IPS-NIHi11 (cell line): ENCODE measurements at places on chromosomes 11 and 22.

DNA sequence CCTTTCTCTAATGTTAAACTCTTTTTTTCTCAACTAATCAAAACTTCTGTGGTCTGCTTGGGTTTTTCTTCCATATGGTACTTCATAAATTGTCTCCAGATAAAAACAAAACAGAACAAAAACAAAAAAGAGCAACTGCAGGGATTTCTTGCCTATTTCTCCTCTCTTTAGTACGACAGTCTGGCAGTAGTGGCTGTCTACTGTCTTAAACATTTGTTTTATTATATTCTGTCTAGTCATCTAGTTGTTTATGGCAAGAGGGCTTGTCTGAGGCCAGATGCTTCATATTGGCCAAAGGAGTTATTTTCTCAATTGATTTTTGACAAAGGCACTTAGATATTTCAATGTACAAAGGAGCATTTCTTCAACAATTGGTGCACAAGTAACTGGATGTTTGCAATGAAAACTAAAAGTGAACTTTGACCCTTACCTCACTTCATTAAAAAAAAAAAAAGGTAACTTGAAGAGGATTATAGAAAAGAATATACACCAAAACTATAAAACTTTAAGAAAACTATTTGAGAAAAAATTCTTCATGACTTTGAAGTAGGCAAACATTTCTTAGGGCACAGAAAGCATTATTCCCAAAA, 404.2 kb downstream of the LUZP2 start:
- no peak for DNase-seq

DNA sequence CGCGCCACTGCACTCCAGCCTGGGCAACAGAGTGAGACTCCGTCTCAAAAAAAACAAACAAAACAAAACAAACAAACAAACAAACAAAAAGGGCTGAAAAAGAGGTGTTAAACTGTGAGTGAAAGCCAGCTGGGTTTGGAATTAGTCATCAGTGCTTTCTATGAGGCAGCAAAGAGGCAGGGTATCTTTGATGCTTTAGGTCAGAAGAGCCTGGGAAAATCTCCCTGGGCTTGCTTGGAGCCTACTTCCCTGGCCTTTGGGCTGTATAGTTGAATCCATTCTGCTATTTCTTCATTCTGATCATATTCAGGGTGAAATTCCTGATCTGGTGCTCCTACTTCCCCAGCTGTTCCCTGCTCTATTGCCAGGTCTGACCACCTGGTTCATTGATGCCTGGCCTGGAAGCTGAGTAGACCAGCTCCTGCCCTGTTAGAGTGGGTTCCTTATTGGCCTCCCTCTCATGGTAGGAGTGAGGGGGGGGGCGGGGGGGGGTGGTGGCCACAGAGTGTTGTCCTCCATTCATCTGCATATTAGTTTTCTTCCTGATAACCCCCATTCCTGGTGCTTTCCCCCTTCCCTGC, 65.6 kb downstream of the INSC start:
- no peak for DNase-seq

GRCh38 chr22:49979587-49980264, 19.2 kb downstream of the PIM3 start:
- peak; percentile 56 for DNase-seq

GRCh38 chr22:43571181-43571580, 159.4 kb downstream of the MPPED1 start:
- no peak for DNase-seq

- no peak for DNase-seq
These were observed 23.6 kb downstream of the NECTIN1 start for GRCh38 chr11:119705362-119705761.

DNA sequence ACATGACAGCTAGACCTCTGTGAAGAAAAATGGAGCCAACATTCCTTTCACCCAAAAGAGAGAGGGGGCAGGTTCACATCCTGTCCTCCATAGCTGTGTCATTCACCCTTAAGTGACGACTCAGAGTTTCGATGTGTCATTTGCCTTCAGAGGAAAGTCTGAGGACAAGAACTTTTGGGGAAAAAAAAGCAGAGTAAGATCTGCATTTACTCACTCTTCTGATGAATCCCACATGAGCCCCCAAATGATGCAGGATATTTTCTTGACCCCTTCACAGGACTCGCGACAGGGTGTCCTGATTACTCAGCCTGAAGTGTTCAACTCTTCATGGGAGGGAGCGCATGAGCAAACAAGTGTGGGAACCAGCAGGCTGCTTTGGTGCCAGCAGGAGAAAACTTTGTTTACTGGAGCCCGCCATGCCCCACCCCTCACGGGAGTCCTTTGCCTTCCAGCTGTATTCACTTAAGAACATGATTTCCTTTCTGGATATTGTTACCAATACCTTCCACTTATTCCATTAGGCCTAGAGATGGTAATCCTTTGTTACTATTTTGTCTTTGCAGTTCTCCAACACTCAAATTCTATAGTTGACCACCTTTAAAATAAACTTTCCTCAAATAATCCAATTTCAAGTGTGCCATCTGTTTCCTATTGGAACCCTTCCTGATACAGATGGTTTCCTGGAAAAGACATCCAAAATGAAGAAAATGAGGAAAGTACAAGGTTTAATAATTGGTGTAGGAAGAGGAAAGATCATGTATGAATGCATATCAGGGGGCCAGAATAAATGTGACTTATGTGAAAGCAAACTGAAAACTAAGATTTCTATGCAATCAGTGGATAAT, 729.8 kb downstream of the FAM181B start:
- no peak for DNase-seq

DNA sequence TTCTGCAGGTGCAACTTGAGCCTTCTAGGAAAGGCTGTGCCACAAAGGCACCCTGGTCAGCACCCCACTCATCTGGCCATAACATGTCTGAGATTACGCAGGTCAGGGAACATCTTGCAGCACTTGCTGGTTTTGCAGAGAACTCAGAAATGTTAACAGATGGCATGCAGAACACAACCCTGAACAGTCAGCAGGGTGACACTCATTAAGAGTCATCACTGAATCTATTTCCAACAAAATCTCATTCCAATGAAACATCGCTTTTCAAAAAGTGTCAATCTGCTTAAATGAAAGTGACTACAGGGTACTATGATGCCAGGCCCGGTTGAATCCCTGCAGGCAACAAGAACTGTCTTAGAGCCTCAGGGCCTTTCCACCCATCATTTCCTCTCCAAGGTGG, 369.8 kb upstream of the CCDC90B start:
- DNase-seq, result no peak

DNA sequence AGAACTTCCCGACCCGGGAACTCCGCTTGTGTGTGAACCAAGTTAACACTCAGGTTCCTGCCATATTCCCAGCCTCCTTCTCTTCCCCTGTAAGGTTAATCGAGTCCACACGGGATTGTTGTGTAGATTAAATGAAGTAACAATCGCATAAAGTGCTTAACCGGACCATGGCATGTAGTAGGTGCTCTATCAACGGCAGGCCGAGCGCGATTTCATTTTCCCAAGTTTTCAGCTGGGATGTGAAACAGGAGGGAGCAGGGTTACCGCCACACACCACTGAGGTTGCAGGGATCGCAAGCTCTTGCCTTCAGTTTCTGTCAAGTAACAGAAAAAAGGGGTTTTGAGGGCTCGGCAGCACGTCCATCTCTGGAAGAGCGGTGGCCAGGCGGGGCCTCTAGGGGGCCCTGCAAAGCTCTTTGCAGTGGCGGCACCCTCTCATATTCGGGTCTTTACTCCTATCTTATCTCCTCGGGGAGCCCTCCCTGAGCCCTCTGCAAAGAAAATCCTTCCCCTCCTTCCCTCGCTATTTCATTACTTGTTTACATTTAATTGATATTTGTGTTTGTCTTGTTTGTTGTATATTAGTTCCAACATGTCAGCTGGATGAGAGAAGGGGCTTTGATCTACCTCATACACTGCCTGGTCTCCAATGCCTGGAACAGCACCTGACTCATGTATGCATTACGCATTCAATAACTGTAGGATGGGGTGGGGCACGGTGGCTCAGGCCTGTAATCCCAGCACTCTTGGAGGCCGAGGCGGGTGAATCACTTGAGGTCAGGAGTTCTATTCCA, 816 bp upstream of the PLEKHA7 start:
- DNase-seq, result peak; percentile 78

GRCh38 chr11:113329725-113330124, 15.3 kb downstream of the TTC12 start:
- DNase-seq, result no peak

- DNase-seq, result no peak
These were observed 20.2 kb downstream of the MPPED1 start for GRCh38 chr22:43431808-43432554.

DNA sequence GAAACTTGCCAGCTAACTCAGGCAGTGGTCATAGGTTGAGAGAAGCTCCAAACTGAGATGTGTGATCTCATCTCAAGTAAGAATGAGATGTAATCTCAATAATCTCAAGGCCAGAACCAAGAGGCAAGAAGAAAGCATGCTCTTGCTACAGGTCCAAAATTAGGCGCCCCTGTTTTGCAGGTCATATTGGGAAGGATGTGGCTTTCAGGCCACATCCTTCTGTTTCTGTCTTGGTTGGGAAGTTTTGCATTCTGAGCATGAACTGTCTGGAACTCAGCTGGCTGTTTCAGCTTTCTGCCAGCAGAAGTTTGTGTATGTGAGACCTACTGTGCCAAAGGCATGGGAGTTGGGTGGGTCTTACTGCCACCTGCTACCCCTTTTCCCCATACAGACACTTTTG, 67.5 kb upstream of the MS4A8 start:
- DNase-seq, result no peak

GRCh38 chr11:64406221-64406946, 47.4 kb downstream of the RPS6KA4 start:
- no peak for DNase-seq

DNA sequence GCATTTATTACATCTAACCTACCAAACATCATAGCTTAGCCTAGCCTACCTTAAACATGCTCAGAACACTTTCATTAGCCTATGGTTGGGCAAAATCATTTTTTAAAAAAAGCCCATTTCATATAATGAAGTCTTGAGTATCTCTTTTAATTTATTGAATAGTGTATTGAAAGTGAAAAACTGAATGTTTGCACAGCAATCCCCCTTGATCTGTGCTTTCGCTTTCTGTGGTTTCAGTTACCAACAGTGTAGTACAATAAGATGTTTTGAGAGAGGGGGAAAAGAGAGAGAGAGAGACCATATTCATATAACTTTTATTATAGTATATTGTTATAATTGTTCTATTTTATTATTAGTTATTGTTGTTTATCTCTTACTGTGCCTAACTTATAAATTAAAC, 8.4 kb upstream of the MAP6 start:
- DNase-seq, result no peak

GRCh38 chr11:35148163-35148837, 9.3 kb downstream of the CD44 start:
- no peak for DNase-seq

GRCh38 chr11:67400942-67401494, 640 bp downstream of the PPP1CA start:
- DNase-seq, result no peak

DNA sequence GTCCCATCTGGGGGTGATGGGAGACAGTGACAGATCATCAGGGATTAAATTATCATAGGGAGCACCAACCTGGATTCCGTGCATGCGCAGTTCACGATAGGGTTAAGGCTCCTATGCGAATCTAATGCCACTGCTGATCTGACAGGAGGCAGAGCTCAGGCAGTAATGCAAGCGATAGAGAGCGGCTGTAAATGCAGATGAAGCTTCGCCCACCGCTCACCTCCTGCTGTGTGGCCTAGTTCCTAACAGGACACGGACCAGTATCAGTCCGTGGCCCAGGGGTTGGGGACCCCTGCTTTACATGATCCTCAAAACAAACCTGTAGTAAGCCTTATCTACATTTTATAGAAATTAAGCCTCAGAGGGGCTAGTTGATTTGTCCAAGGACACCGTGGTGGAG, 94.3 kb downstream of the TTC28 start:
- no peak for DNase-seq

- DNase-seq, result no peak
These were observed 11.2 kb downstream of the KREMEN1 start for GRCh38 chr22:29083933-29084591.

DNA sequence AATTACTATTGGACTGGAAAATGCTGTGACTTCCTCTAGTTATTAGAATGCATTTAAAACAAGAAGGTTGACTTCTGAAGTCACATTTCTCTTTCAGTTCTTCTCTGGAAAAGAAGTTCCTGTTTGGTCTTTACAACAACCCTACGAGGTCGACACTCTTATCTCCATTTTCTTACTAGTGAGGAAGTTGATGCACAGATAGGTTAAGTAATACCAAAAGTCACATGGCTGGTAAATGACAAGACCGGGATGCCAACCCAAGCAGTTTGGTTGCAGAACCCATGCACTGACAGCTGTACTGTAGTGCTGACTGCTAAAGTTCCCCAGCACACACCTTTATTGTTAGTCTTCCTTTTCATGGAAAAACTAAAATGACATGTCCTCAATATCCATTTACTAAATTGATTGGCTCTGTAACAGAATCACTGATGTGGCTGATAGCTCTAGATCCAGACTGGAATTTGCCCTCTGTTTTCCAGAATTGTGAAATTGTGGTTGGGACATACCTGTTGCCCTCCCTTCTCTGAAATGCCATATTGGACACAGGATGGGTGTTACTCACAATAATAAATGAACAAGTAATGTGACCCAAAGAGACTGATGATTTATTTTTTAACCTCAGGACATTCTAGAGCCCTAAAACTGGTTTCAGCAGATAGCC, 9.4 kb upstream of the TECTA start:
- DNase-seq, result no peak

DNA sequence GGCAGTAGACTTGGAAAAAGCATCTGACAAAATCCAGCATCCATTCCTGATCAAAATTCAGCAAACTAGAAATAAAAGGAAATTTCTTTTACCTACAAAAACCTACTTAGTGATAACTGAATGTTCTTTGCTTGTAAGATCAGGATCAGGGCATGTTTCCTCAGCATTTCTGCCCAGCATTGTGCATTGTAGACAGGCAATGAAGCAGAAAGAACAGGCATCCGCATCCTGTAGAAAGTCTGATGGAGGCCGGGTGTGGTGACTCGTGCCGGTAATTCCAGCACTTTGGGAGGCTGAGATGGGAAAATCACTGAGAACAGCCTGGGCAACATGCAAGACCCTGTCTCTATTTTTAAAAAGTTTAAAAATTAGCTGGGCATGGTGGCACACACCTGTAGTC, 32.5 kb upstream of the PANX2 start:
- no peak for DNase-seq

GRCh38 chr22:30408388-30409102, 11.7 kb downstream of the SEC14L2 start:
- no peak for DNase-seq

DNA sequence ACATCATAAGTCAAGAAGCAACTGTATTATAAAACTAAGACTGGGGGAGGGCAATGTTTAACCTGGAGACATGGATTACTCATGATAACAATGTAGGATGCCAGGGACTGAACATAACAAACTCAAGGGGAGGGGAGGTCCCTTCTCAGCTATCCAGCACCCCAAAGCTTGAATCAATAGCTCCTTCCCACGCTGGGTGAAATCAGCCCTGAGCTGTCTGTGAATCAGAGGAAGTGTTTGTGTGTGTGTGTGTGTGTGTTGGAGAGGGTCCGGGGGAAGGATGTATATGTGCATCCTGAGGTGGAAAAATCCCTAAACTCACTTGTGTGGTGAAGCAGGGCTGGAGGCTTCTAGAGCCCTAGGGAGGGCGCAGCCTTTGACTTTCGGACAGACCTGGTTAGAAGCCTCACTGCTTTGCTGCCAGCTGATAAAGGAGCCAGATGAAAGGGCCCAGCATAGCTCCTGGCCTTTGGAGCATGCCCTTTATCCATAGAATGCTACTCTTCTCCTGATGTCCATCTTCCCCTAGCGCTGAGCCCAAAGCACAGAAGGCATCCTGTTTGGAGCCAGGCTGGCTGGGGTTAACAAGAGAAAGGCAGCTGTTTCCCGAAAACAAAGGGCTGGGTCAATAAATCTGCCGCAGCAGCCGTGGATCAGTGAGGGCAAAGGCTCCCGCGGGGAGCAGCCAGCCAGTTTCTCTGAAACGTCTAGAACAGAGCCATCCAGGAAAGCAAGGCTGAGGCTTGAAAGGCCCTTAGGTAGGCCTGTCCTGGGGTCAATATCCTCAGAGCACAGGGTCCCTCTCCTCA, 35.8 kb downstream of the TNKS1BP1 start:
- peak; percentile 46 for DNase-seq
